Stimulated activated CD4-positive, alpha-beta T cell treated with anti-CD3 and anti-CD28 coated beads, Interleukin-1b, Interleukin-23, amount 100 ng/mL, for 48 hours (primary cell): ENCODE measurements at places on chromosomes 7 and 10.

GRCh38 chr10:121524157-121524817, 74.0 kb downstream of the FGFR2 start:
- DNase-seq, result no peak

DNA sequence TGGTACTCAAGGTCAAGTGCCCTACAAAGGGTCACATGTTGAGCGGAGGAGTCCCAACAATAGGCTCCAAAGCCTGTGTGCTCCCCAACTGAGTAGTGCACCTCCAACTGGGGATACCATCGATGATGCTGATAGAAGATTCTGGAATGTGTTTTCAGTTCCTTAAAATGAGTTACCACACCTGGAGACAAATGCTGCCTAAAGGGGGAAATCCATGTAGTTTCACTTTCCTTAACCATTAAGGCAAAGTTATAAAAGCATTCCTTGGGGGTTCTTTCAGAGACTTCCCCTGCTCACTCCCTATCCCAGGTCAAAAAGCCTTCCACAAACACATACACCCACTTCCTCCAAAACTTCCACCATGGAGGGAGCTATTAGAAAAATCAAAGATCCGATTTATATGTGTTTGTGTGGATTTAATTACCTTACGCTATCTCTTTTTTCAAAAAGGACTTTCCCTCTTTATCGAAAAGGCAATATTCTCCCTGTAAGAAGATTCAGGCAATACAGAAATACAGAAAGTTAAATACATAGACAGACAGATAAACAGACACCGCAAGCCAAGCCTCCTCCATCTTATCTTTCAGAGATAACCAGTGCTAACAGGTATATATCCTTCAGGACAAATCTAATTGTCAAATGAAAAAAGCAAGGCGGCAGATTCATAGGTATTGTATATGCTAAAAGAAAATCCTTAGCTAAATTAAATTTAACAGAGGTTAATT, 135.9 kb upstream of the ASAH2 start:
- no peak for DNase-seq

DNA sequence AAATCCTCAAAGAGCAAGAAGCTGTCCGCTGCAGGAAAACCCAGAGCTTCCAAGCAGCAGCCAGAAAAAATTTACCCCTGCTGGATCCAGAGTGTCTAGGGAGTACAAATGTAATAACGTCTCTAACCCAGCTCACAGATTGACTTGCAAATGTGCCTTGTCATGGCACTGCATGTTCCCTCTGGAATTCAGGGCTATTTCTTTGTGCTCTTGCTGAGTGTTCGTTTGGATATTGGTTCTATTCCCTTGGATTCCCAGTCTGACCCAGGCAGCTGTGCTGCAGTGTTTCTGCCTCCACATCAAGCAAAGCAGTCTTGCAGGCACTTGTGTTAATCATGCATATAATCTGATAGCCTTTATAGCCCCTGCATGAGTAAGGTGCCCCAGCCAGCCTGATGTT, 209.9 kb upstream of the GHITM start:
- no peak for DNase-seq

GRCh38 chr7:95549818-95550529, 46.3 kb downstream of the PDK4 start:
- no peak for DNase-seq

GRCh38 chr10:63692220-63692896, 171.2 kb downstream of the REEP3 start:
- no peak for DNase-seq

- DNase-seq, result no peak
Measured at GRCh38 chr7:22855049-22855392, 32.4 kb upstream of the TOMM7 start.

GRCh38 chr10:110076559-110077318, 69.0 kb downstream of the ADD3 start:
- no peak for DNase-seq

DNA sequence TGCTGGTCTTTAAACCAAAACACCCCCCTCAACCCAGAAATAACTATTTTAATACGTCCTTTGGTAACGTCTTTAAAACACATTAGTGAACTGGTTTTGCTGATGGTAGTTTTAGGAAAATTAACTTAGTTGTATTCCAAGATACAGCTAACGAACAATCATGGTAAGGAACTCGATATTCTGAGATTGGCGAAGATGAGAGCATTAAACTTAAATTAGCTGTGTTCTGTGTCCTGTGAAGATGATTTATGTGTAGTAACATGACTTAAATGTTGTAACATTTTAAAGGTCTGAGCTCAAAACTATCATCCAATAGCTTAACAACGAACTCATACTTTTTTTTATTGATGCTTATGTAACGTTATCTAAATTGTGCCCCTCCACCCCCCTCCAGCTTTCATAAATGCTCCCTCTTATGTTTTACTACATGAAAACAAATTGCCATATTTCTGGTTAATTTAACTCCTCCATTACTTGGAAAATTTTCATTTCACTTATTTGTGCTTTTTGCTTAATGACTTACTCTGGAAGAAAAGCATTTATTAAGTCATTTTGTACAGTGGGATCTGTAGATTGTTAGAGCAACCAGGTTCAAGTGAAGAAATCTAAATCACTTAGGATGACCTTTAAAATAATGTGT, 1.7 kb downstream of the SDK1 start:
- DNase-seq, result no peak

DNA sequence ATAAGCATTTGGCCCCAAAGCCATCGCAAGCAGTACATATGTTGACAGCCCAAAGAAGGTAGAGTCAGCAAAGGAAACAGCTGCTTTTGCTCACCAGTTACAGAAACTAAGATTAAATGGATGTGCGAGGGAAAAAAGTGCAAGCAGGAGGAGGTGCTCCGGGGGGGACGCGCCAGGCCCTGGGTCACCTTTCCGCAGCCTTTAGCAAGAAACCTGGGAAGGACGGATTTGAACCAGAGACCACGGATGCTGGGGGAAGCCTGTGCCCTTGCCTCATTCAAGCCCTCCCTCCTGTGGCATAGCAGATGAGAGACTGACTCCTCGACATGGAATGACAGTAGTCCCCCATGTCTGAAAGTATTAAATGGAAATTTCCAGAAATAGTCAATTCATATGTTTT, 405.6 kb upstream of the PRKCQ start:
- DNase-seq, result no peak

- DNase-seq, result no peak
Measured at GRCh38 chr7:2643386-2644219, 11.8 kb downstream of the TTYH3 start.

GRCh38 chr7:3140834-3141233, 97.2 kb upstream of the CARD11 start:
- DNase-seq, result no peak

DNA sequence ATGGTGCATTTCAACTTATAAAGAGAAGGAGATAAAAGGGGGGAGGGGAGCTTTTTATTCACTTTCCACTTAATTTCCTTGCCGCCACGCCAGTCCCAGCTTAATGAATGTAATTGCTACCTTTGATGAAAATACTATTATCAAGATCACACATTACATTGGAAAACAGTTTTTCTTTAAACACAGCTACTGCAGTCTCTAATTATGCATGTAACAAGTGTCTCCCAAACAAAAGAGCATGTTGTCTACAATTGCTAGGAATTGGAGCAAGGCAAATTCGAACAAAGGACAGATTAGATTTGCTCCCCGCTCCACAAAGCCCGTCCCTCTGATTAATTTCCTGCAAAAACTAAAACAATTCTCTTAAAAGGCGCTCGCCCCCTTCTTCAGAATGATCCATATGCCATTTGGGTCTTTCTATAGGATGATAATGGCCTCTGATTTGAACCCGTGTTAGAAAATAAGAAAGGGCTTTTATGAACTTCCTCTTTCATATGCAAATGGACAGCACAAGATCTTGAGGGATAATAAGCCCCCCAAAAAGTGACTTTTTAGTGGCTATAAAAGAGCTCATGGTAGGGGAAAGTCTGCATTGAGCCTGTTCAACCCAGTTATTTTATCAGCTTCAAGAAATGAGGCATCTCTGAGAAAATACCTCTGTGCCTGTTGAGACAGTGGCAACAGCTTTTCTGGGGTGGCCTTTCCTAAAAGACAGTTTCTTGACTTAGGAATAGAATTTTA, 60.6 kb downstream of the ACADSB start:
- DNase-seq, result no peak

- DNase-seq, result no peak
Measured at GRCh38 chr10:1022413-1022812, 3.2 kb downstream of the IDI2 start.

- DNase-seq, result no peak
Measured at GRCh38 chr10:88147000-88147798, 283.8 kb downstream of the PTEN start.

DNA sequence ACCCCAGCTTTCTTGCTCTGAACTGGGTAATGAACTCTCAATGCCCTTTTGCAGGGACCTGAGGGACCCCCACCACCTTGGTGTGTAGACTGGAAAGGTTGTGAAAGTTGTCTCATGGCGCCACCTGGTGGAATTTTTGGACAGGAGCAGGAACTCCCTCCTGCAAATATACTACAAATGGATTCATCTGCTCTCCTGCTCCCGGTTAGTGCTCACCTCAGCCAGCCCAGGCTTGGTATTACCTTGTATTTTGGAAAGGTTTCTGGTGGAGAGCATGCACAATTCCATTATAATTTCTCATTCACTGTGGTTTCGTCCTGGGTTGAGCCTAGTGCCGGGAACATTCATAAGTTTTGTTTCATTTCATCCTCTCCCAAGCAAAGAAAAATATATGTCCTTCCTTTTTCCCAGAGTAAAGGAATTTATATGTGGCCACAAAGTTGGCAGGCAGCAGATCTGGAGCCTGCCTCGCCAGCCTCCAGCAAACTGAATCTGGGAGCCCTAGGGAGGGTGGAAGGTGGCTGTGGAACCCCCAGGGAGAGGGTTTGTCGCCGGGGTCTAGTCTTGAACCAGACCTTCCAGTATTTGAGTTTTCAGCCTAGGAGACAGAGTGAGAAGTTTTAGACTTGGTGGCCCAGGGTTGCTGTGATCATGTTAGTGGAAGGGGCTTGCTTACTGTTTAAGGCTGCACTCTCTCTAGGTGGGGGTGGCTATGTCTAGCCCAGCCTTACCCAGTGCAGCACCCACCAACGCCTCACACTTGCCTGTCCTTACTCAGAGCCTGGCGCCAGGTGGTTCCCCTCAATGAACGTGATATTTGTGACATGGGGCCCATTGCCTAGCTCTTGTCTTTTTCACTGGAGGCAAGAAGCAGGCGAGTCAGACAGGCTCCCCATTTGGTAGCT, 9.5 kb downstream of the FAM241B start:
- DNase-seq, result peak; percentile 58

DNA sequence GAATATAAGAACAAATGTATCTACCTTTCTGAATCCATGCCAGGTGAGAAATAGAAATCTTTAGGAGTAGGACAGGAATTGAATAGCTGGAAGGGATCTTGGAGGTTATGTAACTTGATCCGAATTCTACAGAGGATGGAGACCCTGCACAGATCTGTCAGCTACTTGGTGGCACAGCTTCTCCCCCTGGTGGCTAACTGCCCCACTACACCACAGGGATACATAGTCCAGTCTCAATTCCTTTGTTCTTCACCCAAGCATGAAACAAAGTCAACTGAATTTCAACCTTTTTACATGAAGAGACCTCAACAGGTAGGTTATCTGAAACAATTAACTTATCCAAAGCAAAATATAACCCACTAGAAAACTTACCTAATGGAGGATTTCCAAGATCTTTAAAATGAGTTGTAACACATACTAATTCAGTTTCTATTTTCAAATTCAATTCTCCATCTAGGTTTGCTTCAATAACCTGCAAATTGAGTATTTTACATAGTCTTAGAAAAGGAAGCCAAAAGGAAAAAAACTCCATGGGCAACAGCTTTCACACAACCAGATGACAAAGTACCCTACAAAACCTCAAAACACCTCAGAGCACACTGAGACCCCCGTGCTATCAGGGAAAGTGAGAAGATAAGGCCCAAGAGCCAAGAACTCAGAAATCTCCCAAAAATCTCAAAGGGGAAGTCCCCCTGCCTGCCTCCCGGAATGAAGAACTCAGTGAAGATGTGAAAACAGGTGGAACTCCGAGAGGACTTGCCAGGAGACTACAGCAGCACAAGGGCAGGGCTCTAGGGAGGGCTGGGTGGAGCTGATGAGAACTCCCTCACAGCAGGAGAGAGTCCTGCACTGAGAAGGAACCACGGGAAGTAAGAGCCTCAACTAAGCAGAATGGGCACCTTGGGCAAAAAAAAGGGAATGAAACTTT, 10.3 kb downstream of the HUS1 start:
- peak; percentile 48 for DNase-seq

DNA sequence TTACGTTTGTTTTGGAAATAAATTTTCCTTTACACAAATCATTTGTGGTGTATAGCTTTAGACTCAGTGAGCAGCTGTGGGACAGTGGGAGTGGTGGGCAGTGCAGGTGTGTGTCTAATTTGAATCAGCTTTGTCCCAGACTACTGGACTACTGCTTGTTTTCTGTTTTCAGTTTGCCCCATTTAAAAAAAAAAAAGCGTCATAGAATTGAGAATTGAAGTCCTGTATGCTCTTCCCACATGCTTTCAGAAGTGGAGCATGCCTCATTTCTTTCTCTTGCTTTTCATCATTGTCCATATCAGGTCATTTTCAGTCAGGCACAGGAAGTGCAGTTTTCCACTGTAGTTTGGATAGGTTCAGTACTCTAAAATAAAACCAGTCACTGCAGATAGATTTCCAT, 66.1 kb downstream of the SHH start:
- no peak for DNase-seq
